ENCODE measurements at places on chromosomes 3 and 15.

GRCh38 chr3:180058238-180058637 lies 21.5 kb upstream of the PEX5L start:
- no peak for DNase-seq

DNA sequence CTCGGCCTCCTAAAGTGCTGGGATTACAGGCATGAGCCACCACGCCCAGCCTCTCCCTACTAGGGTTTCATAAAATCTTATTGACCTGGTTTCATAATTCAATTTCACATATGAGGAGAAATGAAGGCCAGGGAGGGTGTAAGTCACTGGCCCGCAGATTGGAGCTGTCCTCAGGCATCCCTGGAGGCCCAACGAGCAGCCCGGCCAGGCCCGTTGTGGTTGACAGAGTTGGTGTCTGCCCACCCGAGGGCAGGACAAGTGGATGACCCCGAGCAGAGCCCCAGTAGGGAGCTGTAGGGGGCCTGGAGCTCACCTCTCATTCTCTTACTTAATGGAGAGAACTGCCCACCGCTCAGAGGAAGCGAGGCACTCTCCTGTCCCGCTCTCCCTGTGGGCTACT lies 78.9 kb downstream of the CPN2 start:
- DNase-seq: no peak

GRCh38 chr3:138197058-138197457 lies 10.0 kb downstream of the ARMC8 start:
- DNase-seq: no peak

- DNase-seq: no peak
Measured at GRCh38 chr15:29690765-29691475, 131.3 kb downstream of the TJP1 start.

DNA sequence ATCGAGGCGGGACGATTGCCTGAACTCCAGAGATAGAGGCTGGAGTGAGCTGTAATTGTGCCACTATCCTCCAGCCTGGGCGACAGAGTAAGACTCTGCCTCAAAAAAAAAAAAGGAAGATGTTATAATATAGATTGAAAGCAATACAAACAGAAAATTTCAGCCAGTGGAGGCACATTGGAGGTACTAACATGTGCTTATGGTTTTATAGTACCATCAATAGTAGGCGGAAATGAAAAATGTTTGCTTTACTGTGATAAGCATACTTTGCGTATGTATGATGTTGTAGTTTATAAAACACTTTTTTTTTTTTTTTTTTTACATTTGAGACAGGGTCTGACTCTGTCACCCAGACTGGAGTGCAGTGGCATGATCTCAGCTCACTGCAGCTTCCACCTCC lies 8.8 kb downstream of the RAD54L2 start:
- no peak for DNase-seq

DNA sequence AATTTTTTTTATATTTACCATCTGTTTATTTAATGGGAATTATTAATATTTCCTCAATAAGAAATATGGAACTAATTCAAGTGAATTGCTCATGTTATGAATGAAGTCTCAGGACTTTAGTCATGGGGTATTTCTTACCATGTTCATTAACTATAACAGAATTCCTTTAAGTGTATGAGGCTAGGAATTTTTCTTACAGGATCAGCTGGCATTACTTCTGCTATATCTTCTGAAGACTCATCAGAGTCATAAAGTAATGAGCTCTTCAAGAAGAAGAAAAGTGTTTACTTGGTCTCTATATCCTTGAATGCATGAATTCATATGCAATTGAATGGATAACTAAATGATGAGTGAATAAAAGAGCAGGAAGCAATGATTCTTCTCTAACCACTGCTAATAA lies 486.8 kb upstream of the THBS1 start:
- DNase-seq: no peak

GRCh38 chr15:73539212-73540128 lies 93.7 kb downstream of the NPTN start:
- DNase-seq: no peak

- DNase-seq: no peak
Measured at GRCh38 chr15:39613861-39614260, 33.0 kb downstream of the THBS1 start.

- peak; percentile 58 for DNase-seq
Measured at GRCh38 chr3:149934524-149934923, 36.2 kb downstream of the PFN2 start.

- DNase-seq: no peak
Measured at GRCh38 chr3:43249405-43249804, 36.9 kb upstream of the SNRK start.

DNA sequence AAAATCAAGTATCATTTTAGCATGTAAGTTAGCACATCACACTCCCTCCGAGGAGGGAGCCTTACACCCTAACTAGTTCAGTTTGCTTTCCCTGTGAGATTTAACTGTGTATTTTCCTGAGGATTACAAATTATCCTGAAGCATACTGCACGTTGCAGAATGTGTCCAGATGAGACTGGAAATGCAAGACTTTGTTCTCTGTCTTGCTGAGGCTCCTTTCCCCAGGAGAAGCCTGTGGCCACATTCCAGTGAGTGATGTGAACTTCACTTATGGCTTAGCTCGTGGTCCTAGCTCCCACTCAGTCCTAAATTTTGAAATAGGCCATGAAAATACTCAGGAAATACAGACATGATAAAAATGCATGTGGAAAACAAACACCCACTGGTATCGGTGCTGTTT lies 23.7 kb downstream of the PDZRN3 start:
- no peak for DNase-seq

DNA sequence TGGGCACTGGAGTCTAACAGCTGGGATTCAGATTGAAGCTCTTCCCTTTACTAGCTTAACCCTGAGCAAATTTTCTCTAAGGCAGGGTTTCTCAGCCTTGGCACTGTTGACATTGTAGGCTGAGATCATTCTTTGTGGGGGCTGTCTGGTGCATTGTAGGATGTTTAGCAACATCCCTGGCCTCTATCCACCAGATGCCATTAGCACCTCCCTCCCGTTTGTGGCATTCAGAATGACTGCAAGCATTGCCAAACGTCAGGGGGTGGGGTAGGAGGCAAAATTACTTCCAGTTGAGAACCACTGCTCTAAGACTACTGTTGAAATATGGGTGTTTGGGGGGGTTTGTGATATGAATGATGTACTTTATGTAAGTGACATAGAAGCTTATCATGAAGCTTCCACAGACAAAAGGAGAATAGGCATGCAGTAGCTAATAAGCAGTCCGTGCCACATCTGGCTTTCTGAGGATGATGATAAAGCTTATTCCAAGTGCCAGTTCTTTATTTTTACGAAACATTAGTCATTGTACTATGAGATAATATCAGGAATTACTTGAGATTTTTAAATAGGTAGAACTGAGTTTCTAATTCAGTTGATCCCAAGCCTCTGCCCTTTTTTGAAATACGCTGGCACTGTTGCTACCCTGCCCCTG lies 39.3 kb downstream of the NKIRAS1 start:
- DNase-seq: peak; percentile 85

DNA sequence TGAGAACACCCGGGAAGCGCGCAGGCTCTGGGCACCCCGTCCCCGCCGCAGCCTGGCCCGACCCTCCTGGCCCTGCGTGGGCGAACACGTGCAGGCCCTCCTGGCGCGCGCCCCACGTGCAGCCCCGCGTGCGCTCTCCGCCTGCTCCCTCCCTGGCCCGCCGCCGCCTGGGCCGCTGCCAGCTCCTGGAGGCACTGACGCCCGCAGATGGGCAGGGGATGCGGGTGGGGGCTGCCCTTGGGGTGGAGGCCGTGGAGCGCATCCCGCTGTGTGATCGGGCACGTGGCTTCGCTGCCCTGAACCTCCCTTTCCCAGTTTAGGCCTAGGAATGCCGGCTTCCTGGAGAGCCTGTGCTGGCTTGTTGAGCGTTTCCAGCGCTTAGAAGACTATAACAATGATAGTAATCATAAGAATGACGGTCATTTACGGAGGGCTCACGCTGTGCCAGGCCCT lies 104.6 kb upstream of the SLC6A6 start:
- DNase-seq: no peak

- DNase-seq: peak; percentile 27
Measured at GRCh38 chr15:88238618-88239430, 17.7 kb downstream of the NTRK3 start.

DNA sequence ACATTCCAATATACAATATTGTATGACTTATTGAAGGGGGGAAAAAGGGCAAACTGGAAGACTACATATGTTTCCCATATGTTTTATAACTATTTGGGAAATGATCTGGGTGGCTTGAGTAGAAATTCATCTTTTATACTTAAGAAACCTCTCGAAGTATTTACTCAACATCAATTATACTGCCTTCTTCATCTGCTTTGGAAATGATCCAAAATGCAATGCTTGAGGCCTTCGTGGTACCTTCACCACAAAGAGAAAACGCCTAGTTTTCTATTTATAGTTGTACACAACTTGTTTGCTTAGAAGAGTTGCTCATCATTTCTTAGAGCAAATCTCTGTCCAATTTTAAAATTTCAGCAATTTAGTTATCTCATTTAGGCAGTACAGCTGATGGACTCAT lies 18.8 kb downstream of the ACKR4 start:
- peak; percentile 11 for DNase-seq

DNA sequence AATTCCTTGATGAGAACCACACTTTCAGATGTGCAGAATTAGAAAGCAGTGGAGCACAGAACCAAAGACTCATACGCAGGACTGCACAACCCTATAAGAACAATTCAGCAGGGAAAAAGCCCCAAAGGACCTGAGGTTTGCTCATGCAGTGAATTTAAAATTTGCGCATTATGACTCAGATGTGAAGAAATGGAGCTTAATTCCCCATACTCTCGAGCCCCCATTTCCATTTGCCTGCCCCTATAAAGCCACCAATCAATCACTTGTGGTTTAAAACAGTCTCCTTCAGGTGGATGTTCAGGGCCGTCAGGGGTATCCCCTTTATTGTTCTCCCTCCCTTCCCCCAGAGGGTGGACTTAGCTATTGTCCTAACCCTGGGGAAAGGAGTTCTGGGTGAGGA lies 221.2 kb downstream of the IGSF11 start:
- DNase-seq: no peak

DNA sequence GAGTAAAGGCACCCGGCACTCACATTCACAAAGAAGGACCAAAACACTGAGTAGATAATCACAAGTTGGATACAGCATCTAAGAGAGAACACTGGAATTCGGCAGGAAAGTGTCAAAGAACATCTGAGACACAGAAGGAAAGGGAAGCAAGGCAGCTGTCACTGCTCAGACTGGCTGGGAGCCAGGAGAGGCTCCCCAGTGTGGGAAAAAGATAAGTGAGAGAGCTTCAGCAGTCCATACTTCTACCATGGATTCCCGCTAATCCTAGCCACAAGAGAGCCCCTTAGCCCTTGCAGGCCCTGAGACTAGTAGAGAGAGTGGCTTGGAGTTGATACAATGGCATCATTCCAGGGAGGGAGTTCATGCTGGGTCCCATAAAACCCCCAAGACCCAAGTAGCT lies 36.7 kb upstream of the CP start:
- no peak for DNase-seq

GRCh38 chr3:55305696-55306485 lies 181.2 kb downstream of the WNT5A start:
- DNase-seq: no peak

- no peak for DNase-seq
Measured at GRCh38 chr3:128348805-128349531, 117.7 kb downstream of the DNAJB8 start.

DNA sequence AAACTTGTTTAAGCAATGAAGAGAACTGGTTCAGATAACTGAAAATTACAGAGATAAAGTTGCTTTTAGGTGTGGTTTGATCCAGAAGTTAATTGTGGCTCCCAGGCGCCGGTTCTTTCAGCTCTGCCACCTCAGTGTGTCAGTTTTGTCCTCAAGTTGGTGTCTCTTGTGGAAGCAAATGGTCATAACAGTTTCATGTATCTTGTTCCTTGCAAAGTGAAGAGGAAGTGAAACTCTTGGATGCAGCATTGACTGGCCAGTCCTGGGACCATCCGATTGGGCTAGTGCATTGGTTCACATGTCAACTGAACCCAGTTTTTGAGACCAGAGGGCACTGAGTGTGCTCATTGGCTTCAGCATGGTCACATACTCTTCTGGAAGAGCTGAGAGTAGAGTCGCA lies 181.4 kb upstream of the GRM7 start:
- DNase-seq: no peak

- DNase-seq: no peak
Measured at GRCh38 chr3:29329986-29330890, 49.4 kb downstream of the RBMS3 start.

DNA sequence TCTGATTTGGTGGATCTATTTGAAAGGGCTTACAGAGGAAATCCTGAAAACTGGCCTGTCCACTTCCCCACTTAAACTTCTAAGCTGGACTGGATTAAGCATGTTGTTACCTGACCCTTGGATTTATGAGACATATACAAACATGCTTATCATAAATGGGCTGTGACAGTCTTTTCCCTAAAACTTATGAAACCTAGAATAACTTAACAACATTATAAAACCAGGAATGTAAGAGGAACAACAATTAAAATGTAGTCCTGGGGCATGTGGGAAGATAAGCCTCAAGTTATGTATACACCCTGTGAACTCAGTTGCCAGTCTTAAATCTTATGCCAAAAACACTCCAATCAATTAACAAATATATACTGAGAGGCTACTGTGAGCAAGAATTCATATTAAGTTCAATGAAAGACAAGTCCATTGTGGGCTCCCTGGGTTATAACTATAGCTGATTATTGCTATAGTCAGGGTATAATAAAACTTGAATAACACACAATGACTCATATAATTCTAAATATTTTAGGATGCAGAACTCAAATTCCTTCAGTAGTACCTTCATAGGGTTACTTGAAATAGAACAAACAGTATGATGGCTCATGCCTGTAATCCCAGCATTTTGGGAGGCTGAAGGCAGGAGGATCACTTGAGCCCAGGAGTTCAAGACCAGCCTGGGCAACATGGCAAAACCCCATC lies 87.2 kb upstream of the PPIB start:
- DNase-seq: no peak

All from GM04504 (cell line).